ENCODE measurements at places on chromosomes 16 and 17.

DNA sequence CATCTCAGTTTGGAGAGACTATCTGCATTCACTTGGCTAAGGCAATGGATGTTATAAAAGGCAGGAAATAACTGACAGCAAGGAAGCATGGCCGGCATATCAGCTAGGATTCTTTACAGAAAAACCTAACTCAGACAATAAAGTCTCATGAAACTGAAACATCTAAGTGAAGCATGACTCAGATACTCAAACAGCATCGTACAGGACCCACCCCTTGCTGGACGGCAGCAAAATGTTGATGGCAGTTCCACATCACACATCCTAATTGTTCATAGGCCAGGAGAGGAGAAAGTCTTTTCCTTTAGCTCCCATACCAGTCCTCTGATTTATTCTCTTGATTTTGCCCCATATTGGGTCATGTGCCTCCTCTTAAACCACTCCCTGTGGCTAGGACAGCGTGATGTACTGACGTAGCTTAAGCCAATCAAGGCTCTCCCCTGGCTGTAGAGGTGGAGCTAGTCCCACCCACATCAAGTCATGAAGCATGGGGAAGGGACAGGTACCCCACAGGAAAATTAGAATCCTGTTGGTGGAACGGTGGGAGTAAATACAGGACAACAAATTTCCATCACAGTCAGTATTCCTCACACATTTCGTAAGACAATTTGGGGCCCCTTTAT is 178.9 kb downstream of the IRX3 start:
- DNase-seq: no peak

DNA sequence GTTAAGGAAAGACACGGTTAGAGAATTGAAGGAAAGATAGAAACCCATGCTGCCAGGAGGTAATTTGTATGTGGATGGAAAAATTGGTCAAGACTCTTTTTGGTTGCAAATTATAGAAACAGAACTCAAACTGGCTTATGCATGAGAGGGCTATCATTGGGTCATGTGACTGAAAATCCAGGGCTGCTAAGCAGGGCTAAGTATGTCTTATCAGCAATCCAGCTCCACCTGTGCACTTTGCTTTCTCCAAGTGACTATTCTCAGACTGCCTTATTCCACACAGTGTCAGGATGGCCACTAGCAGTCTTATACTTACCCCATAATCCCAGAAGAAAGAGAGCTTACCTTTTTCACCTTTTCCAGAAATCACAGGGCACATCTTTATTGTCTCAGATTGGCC is 113.5 kb downstream of the CBLN1 start:
- DNase-seq: no peak

DNA sequence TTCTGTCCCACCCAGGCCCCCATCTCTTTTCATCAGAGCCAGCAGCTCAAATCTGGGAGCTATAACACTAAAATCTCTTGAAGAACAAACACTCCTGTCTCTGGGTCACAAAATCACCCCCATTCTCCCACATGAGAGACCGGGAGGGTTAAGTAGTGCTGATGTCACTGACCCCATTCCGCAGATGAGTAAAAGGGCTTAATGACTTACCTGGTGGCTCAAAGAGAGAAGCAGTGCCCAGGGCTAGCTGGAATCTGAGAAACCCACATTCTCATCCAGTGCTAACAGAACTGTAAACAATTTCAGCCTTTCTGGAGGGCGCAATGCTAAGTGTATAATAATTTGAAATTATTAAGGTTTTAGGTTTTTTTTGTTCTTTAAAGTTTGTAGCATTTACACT is 26.3 kb upstream of the LHX1 start:
- no peak for DNase-seq

DNA sequence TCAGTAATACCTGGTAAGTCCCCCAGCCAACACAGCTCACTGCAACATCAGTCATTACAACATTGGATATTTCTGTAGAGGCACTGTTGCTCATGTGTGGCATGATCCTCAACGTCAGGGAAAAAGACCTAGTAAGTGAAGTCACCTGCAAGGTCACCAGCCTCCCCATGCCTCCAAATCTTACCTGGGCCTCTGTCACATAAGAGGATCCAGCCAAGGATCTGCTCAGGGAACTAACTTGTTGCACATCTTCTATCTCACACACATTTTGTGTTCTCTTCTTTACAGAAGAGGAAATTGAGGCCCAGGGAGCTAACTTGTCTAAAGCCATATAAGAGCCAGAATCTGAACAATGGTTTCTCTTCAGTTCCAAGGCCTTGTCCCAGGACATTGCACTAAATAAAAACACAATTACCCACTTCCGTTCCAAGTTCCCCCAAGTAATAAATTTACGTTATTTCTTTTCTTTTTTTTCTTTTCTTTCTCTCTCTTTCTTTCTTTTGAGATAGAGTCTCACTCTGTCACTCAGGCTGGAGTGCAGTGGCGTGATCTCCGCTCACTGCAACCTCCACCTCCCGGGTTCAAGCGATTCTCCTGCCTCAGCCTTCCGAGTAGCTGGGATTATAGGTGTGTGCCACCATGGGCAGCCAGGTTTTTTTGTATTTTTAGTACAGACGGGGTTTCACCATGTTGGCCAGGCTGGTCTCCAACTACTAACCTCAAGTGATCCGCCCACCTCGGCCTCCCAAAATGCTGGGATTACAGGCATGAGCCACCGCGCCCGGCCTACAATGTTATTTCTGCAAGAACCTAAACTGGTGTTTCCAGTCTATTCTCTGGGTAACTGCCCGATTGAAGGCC is 1.3 kb downstream of the SHMT1 start:
- DNase-seq: no peak

GRCh38 chr17:45963889-45964288 is 35.2 kb upstream of the STH start:
- DNase-seq: no peak
